ENCODE measurements at places on chromosomes 2 and 18.

- no peak for DNase-seq
Observed at GRCh38 chr2:110815938-110816337, 83.6 kb downstream of the ACOXL start.

- DNase-seq: no peak
Observed at GRCh38 chr18:22174341-22175145, 5.2 kb downstream of the GATA6 start.

DNA sequence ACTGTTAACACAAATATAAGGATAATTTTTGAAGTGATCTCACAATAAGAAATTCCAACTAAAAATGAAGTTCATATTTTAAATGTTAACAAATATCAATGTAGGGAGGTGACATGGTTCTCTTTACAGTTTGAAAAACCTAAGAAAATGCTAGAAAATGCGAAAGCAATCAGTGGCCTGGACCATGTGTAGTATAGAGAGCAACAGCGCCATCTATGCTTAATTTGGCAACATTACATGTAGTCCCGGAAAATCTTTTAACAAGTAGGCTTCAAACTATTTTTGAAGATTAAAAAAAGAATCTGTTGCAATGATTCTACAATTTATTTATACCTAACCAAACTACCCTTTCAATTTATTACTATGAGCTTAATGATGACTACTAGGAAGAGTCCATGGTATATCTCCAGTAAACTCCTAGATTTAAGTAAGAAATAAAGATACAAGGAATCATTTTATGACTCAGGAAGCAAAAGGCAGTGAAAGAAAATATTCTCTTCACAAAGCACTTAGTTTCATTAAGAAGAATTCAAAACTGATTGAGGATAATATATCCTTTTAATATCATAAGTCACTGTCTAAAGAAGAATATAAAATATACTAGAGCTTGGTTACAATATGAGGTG is 33.3 kb downstream of the NDUFA10 start:
- DNase-seq: peak; percentile 32

DNA sequence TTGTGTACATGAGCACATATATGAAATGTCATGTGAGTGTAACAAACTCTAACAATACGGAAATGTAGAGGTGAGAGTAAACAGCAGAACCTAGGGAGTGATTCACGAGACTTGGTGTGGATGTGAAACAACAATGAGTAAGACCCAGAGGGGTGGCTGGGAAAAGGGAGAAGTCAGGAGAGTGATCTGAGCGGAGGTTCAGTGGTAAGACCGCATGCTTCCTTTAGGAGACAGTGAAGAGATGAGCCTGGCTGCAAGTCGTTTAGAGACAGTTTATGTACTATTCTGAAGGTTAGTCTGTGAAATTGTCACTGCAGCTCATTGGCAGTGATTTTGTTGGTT is 150.6 kb downstream of the PRPF40A start:
- DNase-seq: no peak

GRCh38 chr2:182047544-182047943 is 61.9 kb downstream of the PPP1R1C start:
- no peak for DNase-seq

DNA sequence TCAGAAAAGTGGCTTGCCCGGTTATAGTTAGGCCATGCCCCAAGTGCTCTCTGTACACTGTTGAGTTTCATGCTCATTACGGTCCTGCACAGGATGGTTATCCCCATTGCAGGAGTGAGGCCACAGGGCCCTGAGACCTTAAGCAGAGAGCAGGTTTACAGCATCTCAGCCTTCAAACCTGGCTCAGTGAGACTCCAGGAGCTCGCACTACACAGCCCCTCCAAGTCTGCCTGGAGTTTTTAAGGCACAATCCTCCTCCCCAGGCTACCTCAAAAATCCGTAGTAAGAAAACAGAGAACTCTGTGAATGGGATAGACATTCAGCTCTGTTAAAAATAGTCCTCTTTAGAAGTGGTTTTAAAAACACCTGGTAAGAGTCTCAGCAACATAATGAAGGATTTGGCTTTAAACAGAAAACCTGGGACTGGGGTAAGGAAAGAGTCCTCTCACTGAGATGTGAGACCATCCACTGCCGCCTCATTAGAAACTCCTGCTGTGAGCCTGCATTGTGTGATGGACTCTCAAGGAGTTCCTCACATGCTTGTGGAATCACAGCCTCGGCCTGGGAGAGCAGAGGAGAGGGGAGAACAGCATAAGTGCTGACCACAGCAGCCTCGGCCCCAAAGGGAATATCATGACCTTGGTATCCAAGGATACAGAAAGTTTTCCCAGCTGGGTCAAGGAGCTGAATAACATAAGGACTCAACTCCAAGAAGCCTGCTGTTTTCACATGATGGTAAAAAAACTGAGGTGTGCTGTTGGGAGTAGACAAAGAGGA is 214.8 kb downstream of the ATAD2B start:
- no peak for DNase-seq

- no peak for DNase-seq
Observed at GRCh38 chr18:50038448-50038847, 156.5 kb downstream of the MYO5B start.

DNA sequence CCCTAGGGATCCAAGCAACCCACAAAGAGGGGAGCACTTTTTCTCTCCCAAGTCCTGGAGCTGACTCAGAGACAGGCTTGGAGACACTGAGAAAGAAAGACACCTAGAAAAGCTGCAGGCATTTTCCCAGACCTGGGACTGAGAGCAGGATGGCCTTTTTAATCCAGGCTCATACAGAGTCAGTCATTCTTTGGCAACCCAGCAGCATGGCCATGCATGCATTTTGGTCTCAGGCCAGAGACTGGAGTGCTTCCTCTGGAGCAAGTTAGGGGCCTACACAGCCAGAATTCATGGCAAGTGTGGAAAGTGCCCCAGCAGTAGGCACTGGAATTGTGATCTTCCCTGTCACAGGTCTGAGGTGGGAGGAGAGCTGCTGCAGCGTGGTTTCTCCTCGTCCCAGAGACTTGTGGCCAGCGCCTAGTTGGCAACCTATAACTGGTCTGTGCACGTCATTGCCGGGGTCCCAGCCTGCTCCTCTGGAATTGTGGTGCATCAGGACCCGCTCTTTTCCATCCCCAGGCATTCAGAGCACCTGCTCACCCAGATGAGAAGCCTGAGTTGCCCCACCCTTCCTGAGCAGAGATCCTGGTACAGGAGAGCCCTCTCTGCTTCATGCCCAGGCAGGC is 231.9 kb upstream of the RAB6C start:
- no peak for DNase-seq

DNA sequence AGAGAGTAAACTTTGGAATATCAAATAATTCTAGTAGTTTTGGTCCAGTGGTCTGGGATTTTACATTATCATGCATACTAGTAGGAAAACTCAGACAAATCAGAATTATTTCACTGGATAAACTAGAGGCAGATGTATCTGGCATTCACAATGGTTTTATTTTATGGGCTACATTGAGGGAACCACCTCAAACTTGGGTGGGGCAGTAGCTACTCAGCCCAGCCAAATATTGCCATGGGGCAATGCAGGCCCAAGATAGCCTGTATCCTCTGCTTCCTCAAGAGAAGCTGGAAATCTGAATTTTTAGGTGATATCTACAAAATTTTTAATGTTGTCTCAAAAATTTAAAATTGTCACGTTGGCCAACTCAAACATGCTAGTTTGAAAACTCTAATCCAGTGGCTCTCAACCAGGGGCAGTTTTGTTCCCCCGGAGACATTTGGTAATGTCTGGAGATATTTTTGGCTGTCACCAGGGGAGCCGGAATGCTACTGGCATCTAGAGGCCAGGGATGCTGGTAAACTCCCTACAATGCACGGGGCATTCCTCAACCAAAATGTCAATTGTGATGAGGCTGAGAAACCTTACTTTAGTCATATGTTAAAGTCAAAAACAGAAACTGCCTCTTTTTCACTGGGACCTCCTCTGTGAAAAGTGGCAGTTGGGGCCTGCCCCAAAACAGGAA is 172.8 kb upstream of the SPRED2 start:
- DNase-seq: no peak

- DNase-seq: no peak
Observed at GRCh38 chr2:69147841-69148533, 135.0 kb downstream of the ANTXR1 start.

- DNase-seq: no peak
Observed at GRCh38 chr2:46051085-46051484, 246.1 kb upstream of the EPAS1 start.

- no peak for DNase-seq
Observed at GRCh38 chr2:23526114-23526513, 141.1 kb downstream of the KLHL29 start.

DNA sequence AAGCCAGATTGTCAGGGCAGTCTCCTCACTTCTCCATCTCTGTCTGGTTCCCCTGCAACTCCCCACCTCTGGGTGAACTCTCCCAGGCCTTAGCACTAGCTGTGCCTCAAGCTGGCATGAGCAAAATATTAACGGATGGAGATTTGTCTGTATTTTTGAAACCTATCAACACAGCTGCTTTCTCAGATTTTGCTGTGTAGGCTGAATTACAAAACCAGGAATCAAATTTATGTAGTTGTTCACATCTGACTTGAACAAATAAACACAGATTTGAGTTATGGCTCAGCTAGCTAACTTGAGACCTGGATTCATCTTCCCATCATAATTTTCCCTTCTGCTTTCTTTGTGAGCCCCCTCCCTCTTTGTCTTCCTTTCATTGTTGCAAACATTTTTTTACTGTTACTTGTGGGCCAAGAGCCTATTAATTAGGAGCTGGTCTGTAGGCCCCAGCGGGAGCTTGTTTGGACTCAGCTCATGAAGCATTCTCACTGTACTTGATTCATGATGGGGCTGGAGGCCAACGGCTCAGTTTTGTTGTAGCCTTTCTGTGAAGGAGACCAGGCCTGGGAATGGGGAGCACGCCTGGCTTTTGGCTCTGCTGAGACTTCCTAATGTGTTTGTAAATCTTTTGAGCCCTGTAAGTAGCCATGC is 164.1 kb upstream of the GATA6 start:
- DNase-seq: no peak

DNA sequence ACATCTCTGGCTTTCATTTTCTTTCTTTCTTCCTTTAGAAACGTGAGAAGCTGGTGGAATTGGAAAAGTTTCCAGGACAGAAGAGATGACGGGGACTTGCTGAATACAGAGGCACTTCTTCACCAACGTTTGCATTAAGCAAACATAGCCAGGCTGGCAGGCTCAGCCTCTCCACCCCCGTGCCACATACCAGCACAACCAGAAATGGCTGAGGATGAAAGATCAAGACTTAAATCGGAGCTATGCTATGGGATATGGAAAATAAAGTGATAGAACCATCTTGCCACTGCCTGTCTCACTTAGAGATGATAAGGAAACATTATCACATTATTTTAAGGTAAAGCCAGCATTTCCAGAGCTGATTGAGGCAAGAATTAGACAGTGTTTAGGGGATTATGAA is 483.3 kb downstream of the BCL11A start:
- no peak for DNase-seq

GRCh38 chr2:161166538-161167409 is 6.5 kb downstream of the TANK start:
- no peak for DNase-seq

All from HEK293T (cell line).